ENCODE measurements at places on chromosomes 6 and 20.

GRCh38 chr6:138464085-138464484 is 35.2 kb downstream of the NHSL1 start:
- DNase-seq: no peak

GRCh38 chr20:38200646-38201045 is 35.6 kb upstream of the TGM2 start:
- no peak for DNase-seq

- no peak for DNase-seq
Observed at GRCh38 chr6:69106511-69106910, 471.4 kb downstream of the ADGRB3 start.

DNA sequence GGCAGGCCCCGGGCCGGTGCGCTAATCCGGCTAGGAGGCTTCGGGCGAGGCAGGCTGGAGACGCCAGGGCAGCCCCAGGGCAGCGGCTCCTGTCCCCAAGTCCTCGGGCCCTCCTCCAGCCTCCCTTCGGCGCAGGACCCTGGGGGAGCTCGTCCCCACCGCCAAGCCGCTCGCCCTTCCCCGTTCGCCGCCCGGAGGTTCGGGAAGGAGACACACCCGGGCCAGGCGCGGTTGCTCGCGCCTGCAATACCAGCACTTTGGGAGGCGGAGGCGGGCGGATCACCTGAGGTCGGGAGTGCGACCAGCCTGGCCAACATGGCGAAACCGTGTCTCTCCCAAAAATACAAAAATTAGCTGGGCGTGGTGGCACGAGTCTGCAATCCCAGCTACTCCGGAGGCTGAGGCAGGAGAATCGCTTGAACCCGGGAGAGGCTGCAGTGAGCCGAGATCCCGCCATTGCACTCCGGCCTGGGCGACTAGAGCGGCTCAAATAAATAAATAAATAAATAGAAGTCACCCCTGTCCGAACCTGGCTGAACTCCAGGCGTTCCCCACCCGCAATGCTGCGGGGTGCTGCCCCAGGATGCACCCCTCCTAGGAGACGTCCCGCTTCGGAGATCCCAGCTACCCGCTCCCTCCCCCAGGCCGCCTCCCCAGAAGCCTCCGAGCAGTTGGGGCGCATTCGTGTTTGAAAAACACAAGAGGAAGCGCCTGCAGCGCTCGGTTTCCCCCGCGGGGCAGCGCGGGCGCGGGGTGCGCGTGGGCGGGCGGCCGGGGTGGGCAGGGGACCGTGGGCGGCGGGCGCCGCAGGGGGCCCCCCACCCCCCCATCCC is 27.5 kb downstream of the SERPINB9 start:
- DNase-seq: no peak

- DNase-seq: no peak
Observed at GRCh38 chr20:58721951-58722778, 29.6 kb downstream of the NPEPL1 start.

- DNase-seq: no peak
Observed at GRCh38 chr6:37524025-37524969, 24.6 kb upstream of the CCDC167 start.

- DNase-seq: no peak
Observed at GRCh38 chr20:52899041-52899608, 73.0 kb upstream of the TSHZ2 start.

- no peak for DNase-seq
Observed at GRCh38 chr20:32483351-32484224, 101.5 kb downstream of the NOL4L start.

DNA sequence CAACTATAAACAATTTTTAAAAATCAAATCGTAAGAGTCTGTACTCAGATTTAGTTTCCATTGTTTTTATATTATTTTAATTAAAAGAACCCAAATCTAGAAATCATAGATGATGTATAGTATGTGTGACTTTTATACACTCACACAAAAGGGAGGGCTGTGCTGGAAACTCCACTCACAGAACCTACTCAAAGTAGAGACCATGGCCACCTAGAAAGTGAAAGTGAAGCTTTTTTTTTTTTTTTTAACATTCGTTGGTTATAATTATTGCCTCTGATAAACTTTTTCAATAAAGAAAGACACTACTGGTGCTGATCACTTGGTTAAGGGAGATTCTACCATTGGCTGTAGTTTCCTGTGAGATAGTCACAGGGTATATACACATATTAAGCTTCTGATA is 37.9 kb upstream of the PRL start:
- no peak for DNase-seq

GRCh38 chr20:39013662-39014109 is 51.5 kb downstream of the DHX35 start:
- DNase-seq: no peak

DNA sequence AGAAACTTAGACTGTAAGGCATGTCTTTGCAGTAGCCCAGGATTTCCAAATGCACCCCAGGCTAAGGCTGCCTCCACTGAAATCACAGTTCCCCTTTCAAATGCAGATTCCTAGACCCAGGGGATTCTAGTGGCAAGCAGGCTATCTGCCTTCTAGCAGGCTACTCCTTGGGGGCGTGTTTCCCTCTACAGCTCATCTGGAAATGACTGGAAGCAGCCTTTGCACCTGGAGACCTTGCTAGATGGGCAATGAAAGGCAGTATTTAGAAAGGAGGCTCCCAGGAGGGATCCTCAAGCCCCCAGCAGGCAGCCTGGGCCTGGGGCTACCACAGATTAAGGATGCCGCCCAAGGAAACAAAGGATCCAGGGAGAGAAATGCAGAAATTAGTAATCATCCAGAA is 26.0 kb upstream of the SYNDIG1 start:
- DNase-seq: no peak

DNA sequence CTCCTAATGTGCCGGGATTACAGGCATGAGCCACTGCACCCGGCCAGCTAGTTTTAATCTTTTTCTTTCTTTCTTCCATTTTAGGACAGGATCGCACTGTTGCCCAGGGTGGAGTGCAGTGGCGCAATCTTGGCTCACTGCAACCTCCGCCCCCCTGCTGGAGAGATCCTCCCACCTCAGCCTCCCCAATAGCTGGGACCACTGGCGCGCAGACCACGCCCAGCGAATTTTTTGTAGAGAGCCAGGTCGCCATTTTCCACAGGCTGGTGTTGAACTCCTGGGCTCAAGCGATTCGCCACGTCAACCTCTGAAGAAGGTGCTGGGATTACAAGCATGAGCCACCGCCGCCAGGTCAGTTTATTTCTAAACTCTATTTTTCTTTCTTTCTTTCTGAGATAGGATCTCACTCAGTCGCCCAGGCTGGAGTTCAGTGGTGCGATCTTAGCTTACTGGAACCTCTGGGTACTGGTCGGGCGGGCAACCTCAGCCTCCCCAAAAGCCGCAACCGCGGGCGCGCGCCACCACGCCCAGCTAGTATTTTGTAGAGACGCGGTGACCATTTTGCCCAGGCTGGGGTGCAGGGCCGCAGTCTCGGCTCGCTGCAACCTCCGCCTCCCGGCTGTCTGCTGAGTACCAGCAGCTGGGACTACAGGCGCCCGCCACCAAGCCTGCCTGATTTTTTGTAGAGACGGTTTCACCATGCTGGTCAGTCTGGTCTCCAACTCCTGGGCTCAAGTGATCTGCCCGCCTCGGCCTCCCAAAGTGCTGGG is 20.0 kb upstream of the LIN28B start:
- DNase-seq: no peak

DNA sequence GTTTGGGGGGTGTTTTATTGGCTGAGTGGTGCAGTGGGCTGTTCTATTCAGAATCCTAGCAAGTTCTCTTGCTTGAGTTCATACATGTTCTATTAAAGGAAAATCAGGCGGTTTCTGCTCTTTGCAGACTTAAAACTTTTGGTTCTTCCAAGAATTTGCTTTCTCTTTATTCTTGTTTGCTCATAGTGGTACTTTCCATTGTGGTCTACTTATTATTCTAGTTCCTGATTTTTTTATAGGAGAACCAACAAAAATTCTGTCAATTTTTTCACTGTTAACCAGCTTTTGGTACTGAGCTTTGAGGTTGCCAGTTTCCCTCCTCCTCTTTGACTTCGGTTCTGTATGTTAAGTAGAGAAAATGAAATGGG is 6.7 kb downstream of the AFDN start:
- DNase-seq: no peak

- DNase-seq: peak; percentile 8
Observed at GRCh38 chr20:45695496-45695895, 6.3 kb upstream of the WFDC13 start.

- no peak for DNase-seq
Observed at GRCh38 chr20:38755324-38755910, 7.2 kb downstream of the ACTR5 start.

- no peak for DNase-seq
Observed at GRCh38 chr6:156348849-156349248, 428.3 kb upstream of the ARID1B start.

- DNase-seq: no peak
Observed at GRCh38 chr6:129150507-129150906, 267.6 kb downstream of the LAMA2 start.

GRCh38 chr6:54856129-54856528 is 9.6 kb downstream of the FAM83B start:
- DNase-seq: no peak

DNA sequence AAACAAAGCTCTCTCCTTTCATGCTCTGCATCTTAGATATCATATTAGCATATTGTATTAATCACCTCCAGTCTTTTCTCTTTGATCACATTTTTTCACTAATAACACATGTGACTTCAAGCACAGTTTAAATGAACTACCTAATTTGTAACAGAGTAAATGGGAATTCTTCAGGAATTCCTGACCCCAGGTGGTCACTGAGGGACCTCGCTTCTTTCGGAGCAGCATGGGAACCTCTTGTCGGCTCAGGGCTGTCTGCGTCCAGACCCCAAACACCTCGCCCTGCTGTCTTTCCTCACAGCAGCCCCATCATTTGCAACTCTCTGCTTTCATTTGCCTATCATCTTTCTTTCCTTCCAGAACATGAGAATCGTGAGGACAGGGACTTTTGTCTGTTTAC is 103.5 kb downstream of the DACT2 start:
- DNase-seq: no peak

GRCh38 chr20:9996944-9997343 is 37.8 kb upstream of the ANKEF1 start:
- peak; percentile 19 for DNase-seq

GRCh38 chr20:33732166-33732970 is 572 bp downstream of the ZNF341 start:
- no peak for DNase-seq

DNA sequence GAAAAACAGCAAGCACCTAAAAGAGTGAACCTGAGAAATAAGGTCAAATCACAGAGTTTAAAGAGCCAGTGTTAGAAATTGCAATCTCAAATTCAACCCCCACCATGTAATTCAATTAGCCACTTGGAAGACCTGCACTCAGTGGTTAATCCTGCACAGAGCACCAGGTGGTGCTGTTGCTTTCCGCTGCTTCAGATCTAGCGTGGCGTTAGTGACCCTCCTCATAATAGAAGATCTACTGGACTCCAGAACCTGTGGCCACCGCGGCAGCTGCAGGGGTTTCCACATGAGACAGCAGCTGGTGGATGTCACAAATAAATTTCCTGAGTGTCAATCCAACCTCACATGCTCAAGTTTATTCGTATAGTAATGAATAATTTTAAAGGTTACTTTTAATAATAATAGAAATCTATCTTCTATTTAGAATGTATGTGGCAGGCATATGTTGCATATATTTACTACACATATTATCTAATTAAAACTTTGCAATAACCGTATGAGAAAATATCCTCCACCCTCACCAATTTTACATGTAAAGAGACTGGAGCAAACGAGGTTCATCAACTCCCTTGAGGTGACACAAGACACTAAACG is 84.4 kb downstream of the SYNE1 start:
- peak; percentile 38 for DNase-seq

DNA sequence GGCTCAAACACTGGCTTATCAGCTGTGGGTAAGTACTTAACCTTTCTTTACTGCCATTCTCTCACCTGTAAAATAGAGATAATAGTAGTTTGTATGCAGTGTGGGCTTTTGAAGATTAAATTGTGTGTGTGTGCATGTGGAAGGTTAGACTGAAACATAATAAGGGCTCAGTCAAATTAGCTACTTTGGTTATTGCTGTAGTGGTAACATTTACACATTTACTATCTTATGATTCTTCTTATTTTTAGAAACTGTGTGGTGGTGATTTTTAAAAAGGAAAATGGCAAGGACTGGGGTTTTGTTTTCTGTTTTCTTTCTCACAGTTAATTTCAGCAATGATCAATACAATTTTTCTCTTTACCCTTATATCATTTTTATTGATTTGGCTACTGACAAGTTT is 206.9 kb downstream of the NKAIN2 start:
- DNase-seq: no peak

DNA sequence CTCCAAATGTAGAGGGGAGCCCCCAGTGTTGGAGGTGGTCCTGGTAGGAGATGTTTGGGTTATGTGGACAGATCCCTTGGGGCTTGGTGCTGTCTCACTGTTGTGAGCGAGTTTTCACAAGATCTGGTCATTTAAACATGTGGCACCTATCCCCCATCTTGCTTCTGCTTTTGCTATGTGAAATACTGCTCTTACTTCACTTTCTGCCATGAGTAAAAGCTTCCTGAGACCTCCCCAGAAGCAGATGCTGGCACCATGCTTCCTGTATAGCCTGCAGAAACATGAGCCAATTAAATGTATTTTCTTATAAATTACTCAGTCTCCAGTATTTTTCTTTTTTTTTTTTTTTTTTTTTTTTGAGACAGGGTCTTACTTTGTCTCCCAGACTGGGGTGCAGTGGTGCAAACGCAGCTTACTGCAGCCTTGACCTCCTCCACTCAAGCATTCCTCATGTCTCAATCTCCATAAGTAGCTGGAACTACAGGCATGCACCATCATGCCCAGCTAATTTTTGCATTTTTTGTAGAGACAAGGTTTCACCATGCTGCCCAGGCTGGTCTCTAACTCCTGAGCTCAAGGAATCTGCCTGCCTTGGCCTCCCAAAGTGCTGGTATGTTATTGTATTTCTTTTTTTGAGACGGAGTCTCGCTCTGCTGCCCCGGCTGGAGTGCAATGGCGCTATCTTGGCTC is 177.1 kb downstream of the ALDH8A1 start:
- DNase-seq: no peak

DNA sequence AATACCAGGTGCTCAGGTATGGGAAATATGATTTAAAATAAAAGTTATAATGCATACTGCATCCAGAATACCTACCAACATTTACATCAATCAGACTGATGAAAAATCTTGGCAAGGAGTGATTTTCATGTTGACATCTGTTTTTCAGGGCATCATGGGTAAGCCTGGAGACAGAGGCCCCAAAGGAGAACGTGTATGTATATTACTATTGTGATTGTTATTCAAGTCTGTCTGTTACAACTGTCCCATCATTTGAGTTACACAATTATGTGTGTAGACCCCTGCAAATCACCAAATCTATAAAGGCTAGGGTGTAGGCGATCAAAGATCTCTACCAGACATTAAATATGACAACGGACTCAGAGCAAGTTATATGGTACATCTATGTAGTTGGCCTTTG is 118.2 kb downstream of the COL9A1 start:
- DNase-seq: no peak

- DNase-seq: no peak
Observed at GRCh38 chr20:42610070-42610469, 579.6 kb downstream of the PTPRT start.

GRCh38 chr6:27911956-27912446 is at the start of gene OR2B2:
OR2B2 (minus strand) TSS chr6:27912396; CDS start chr6:27912319, 77 bp downstream.
- no peak for DNase-seq

GRCh38 chr6:43878823-43879495 is 108.9 kb downstream of the VEGFA start:
- no peak for DNase-seq
